Activated CD4-positive, alpha-beta T cell treated with anti-CD3 and anti-CD28 coated beads for 4 hours (primary cell): ENCODE measurements at places on chromosomes 3 and 15.
A peak's percentile ranks its signal among the peaks of the same experiment; 100 is the strongest.

- no peak for DNase-seq
Observed at GRCh38 chr3:54783611-54784010, 144.2 kb downstream of the LRTM1 start.

DNA sequence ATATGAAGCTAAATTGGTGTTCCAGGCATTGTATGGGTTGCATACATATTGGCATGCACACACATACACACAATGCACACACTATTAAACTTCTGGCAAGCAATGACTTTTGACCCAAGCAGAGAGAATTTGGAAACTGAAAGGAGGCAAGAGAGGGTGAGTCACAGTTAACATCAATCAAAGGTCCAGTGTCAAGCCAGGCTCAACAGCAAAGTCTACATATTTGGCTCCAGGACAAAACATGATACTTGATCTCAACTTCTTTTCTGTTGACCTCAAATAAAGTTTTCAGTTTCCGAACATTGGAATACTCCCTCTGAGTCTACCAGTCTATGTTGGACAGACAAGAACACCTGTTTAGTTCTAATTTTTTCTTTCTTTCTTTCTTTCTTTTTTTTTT, 28.3 kb downstream of the IL12A start:
- DNase-seq: no peak

DNA sequence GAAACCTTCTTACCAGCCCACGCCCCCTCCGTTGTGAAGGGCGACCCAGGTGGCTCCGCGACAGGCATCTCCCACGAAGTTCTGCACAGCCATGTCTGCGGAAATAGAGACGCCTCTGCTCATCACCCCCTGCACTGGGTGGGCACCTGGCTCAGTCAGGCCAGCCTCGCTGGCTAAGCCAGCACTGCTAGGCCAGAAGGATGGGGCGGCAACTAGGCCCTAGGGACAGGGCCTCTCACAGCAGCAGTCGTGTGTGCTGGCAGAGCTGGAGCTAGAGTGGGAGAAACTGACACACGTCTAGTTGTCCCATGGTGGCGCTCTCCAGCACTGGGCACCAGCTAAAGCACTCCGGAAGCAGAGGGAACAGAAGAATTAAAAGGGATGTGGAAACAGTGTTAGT, 12.5 kb upstream of the ZXDC start:
- no peak for DNase-seq

DNA sequence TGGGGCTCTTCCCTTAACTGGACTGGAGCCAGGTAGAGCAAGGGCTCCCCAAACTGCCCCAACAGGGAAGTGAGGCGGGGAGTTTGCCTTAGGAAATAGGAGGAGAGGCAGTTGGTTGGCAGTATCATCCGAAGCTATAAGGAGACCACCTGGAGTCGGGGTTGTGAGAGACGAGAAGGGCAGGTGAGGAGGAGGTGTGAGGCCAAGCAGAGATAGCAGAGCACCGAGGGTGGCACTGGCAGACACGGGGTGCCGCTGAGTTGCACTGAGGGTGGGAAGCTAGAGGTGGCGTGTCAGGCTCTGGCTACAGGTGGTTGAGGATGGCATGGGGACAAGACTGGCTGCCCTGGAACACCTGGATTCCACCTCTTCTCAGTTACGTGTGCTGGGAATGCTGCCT, 17.2 kb downstream of the RASGRF1 start:
- DNase-seq: no peak

DNA sequence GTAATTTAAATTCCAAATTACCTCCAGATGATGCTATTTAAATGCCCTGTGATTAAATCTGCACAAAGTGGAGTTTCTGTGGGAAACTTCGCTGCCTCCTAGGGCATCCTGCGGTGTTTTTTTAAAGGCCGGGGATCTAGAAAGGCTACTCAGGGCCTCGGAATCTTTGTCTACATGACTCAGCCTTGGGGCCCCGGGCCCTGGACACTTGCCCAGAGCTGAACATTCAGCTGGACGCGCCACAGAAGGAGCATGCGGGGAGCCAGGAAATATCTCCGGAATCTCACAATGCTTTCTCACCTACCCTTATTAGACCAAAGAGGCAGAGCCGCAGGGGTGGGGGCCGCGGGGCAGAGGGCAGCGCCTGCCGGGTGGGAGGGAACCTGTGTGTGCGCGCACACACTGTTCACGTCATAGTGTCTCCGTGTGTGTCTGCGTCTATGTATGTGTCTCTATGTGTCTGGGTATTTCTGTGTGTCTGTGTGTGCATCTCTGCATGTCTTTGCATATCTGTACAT, 145.5 kb upstream of the TPM1 start:
- DNase-seq: no peak

DNA sequence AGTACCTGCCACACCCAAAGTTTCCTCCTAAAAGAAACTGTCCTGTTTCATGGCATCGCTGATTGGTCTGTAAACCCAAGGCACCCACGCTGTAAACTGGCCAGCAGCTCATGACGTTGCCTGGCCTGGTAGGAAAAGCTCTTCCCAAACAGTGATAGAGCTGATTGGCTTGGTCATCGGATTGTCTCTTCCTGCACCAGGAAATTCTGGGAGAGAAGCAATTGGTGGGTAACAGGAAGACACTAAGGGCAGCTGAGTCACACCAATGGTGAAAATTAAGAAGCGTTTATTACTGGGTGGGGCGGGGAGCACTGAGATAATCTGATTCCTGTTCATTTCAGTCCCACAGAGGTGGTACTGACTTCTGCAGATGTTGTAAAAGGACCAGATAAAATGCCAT, 31.0 kb downstream of the KLHL6 start:
- no peak for DNase-seq

DNA sequence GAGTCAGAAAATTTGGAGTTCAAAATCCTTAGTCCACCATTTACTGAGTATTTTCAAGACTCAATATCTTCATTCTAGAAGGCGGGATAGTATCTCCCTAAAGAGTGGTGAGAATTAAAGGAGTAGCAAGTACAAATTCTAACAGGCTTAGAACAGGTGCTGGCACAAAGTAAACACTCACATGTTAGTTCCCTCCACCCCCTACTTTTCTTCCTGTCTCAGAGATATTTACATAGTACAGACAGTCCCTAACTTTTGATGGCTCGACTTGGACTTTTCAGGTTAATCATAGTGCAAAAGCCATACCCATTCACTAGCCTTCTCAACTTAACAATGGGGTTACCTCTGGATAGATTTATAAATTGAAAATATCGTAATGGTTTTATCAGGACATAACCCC, 476.2 kb upstream of the RASGRP1 start:
- DNase-seq: no peak

GRCh38 chr3:99576904-99577559, 61.4 kb upstream of the COL8A1 start:
- no peak for DNase-seq

DNA sequence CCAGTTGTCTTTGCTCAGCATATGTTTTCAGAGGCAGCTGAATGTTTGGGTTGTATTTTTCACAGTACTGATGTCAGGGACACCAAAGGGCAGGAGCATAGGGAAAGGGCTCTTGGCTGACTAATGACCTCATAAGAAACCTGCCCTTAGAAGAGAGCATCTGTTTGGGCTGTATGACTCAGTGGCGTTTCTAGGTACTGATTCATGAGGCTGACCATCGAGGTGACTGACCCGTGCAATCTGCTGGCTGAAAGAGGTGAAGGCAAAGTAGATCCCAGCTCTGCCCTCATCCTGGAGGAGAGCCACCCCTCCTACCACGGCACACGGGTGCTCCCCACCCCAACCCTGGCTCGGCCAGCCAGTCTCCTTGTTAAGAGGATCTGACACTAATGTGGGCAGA, 8.3 kb downstream of the LMCD1 start:
- no peak for DNase-seq

- no peak for DNase-seq
Observed at GRCh38 chr15:73752806-73753193, 351 bp downstream of the INSYN1 start.

GRCh38 chr3:44415421-44415820, 62.0 kb downstream of the ZNF445 start:
- no peak for DNase-seq

DNA sequence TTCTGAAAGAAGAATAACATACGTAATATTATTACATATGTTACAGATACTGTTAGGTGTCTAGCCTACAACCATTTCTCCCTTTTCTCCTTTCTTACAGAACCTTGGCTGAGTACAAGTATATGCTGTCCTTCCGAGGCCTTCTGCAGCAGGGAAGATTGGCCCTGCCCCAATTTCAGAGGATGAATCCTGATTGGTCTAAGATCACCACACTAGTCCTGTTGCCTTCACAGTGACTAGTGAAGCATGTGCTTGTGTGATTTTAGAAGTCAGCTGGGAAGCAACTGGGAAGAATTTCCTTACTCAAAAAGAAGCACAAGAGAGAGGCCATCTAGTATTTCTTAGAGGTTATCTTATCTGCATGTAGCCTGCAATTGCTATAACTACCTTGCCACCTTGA, 30.6 kb upstream of the MECOM start:
- DNase-seq: no peak

DNA sequence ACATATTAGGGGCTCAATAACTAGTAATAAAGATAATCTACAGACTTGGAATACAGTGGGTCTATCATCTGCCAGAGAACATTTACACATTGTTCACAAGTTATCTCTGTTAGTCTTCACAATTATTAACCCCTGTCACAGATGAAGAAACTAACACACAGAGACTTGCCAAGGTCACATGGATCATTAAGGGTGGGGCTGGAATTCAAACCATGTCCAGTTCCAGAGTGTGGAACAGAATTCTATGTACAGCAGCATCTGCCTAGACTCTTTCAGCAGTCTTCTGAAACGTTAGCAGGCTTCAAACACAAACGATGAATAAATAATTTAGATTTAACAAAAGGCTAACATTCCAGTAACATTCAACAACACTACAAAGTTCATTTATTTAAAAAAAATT, 673.9 kb upstream of the NR2F2 start:
- no peak for DNase-seq

DNA sequence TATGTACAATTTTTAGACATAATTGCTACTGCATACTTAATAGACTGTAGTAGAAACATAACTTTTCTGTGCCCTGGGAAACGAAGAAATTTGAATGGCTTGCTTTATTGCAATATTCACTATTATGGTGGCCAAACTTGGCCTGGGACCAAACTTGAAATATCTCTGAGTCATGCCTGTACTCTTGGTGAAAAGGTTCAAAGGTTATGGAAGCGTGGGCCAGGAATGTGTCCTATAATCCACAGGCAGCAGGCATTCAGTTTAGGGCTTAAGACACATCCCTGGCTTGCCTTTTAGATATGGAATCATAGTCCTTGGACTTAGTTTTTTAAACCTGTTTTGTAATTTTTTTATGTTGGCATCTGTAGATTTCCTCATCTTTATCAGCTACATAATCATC, 124.3 kb downstream of the LRIG1 start:
- no peak for DNase-seq

DNA sequence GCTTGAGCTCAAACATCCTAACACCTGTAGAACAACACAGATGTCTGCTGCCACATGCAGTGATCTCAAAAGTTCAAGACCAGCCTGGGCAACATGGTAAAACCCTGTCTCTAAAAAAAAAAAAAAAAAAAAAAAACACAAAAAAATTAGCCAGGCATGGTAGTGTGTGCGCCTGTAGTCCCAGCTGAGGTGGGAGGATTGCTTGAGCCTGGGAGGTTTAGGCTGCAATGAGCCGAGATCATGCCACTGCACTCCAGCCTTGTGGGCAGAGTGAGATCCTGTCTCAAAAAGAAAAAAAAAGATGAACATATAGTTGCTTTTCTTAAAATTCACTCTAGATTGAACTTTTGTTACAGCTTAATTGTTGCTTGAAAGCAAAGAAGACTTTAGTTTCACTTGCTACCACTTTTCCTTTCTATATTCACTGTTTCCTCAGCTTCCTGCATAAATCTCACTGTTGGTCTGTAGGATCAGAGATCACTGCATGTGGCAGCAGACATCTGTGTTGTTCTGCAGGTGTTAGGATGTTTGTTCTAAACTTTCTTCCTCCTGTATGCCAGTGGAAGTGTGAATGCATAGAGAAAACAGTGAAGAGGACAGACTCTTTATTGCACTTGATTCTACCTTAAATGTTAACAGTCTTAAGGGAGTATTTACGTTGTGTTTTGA, 12.6 kb downstream of the RAB11A start:
- no peak for DNase-seq

DNA sequence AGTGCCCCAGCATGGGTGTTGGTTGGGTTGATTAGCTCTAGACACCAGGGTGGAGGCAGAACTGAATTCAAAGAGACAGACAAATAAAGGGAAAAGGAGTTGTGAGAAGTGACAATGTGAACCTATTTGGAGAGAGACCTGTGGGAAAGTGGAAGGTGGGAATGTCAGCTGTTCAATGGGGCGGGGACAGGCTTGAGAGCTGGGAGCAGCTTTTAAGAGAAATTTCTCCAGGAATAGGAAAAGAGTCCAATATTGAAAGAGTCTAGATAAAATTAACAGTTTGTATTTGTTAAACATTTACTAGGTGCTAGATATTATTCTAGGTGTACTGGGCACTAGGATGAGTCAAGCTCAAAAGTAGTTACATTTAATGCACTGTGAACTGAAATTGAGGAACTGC, 225.3 kb downstream of the GAP43 start:
- DNase-seq: no peak

DNA sequence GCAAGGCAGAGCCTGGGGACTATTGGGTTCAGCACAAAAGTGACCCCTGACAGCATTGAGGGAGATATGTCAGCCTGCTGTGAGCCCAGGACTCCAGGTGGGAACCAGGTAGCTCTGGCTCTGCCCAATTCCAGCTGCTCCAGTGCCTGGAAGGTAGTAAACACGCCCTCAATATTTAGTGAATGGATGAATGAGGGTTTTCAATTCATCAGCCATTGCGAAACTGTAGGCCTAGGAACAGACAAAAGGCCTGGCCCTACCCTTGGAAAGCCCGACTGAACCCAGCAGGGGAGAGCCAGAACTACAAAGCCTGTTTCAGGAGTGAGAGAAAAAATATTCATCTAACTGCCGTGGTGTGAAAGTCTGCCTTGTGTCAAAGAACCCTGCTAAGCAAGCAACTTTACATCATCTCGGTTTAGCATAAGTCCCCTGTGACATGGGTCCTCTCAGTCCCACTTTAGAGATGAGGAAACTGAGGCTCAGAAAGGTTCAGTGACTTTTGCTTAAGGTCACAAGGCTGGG, 8.1 kb upstream of the CSK start:
- no peak for DNase-seq

- peak; percentile 13 for DNase-seq
Observed at GRCh38 chr15:28885128-28885629, 595 bp upstream of the APBA2 start.

GRCh38 chr3:162555761-162556160, 1059.2 kb downstream of the OTOL1 start:
- no peak for DNase-seq

DNA sequence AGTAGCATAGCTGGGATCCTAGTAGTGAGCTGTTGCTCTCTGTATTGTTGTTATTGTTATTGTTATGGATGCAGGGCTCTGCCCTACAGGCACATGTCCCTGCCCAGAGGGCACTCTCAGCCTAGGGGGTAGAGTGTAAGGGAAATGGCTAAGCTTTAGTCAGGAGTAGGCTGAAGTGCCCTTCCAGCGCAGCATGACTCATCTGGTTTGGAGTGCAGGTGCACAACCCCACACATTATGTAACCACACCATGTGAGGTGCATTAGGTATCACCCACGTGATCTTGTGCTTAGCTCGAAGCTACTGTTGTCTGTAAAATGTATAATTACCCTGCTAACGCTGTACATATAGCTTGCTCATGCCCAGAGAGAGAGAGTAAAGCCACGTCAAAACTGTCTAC, 48.3 kb upstream of the TIPARP start:
- peak; percentile 18 for DNase-seq
